ENCODE measurements at places on chromosomes 2 and 18.

DNA sequence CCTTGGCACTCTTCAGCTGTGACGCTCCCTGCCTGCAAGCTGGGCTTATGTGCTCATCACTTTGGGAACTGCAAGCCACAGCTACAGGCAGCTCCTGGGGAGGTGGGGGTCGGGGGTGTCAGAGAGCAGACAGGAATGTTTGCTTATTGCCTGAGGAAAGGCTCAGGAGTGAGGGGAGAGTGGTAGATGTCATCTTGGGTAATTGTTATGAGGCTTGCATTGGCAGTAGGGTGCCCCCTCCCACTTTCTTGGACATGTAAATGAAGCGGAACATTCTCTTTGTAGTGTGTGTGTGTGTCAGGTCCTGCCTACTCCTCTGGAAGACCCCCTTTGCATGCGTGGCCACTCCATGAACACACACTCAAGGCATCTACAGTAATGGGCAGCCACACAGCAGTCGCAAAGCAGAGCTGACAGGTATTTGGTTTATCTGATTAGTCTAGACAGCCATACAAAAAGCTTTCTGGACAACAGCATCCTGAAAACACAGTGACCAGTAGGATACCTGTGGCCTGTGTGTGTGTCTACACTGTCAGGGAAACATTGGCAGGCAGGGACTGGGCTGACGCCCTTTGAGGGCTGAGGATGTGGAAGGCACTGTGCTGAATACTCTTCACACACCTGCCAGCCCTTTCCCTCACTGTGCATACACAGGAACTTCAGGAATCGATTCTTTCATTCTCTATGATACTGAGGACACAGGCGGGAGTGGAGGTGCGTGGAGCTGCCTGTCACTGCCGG lies 17.1 kb upstream of the MC2R start:
- H3K4me1 ChIP-seq, result no peaks in the 10 kb centered on the region
- no peak overlapping the region for H3K27ac ChIP-seq
- no peak for DNase-seq
- no peaks in the 10 kb centered on the region for H3K36me3 ChIP-seq
- H3K4me3 ChIP-seq, result no peak overlapping the region

- H3K27me3 ChIP-seq, result no peaks in the 10 kb centered on the region
- peaks cover 7% of the 10 kb centered on the region for H3K4me1 ChIP-seq
These were observed 146.2 kb upstream of the OSR1 start for GRCh38 chr2:19504400-19505198.

DNA sequence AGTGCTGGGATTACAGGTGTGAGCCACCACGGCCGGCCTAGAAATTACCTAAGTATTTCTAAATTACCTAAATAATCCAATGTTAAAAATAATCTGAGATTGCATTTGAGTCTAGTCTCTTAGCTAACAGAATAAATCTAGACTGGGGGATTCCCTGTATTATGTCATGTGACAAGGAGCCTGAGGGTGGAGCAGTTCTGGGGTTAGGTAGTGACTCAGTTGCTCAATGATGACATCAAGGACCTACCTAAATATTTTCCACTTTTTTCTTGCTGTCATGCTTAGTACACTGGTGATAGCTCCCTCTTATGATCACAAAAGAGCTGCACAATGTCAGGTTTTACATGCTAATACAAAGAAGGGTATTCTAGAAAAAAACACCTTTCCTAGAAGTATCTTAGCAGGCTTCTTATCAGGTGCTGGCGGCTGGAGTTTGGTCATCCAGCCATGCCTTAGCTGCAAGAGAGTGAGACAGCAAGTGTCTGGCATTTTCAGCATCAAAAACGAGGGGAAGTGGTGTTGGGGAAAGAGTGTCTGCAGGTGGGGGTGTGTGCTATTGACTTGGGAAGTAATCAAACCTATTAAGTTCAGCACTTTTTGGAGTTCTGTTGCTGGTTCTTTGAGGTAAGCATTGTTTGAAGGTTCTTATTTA lies 17.5 kb upstream of the CEP192 start:
- H3K4me1 ChIP-seq, result no peaks in the 10 kb centered on the region
- H3K27ac ChIP-seq, result no peak overlapping the region
- no peaks in the 10 kb centered on the region for H3K27me3 ChIP-seq
- peaks cover 72% of the 10 kb centered on the region for H3K36me3 ChIP-seq
- H3K4me3 ChIP-seq, result no peak overlapping the region
- no peak for DNase-seq

DNA sequence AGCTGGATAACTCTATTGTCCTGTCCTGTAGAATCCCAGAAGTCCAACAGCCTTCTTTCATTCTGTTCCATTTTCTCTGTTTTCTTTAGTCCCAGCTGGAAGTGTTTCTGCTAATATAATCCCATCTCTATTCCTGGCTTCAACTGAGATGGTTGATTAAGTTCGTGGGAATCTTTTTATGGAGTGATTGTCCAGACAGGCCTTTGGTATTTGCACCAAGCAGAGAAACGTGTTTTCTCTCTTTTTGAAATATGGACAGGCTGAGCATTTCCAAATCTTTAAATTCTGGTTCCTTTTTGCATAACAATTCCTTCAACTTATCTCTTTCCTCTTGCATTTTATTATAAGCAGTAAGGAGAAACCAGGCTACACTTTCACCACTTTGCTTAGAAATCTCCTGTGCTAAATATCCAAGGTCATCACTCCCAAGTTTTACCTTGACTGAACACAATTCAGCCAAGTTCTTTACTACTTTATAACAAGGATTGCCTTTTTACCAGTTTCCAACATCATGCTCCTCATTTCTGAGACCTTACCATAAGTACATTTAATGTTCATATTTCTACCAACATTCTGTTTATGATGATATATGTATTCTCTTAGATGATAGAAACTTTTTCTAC lies 108.8 kb downstream of the ZFP36L2 start:
- H3K4me1 ChIP-seq, result peaks cover 5% of the 10 kb centered on the region
- no peak overlapping the region for H3K4me3 ChIP-seq
- no peaks in the 10 kb centered on the region for H3K27me3 ChIP-seq
- no peaks in the 10 kb centered on the region for H3K36me3 ChIP-seq

- H3K4me1 ChIP-seq, result peaks cover 5% of the 10 kb centered on the region
- no peaks in the 10 kb centered on the region for H3K27me3 ChIP-seq
- H3K27ac ChIP-seq, result no peak overlapping the region
- no peak for DNase-seq
These were observed 4.0 kb upstream of the HNMT start for GRCh38 chr2:137960223-137960622.

GRCh38 chr2:156589381-156590079 lies 153.4 kb downstream of the GPD2 start:
- peaks cover 15% of the 10 kb centered on the region for H3K4me1 ChIP-seq
- no peak for DNase-seq
- H3K27me3 ChIP-seq, result no peaks in the 10 kb centered on the region
- no peak overlapping the region for H3K4me3 ChIP-seq
- no peak overlapping the region for H3K27ac ChIP-seq

- H3K27ac ChIP-seq, result no peak overlapping the region
- H3K4me3 ChIP-seq, result no peak overlapping the region
- H3K4me1 ChIP-seq, result no peaks in the 10 kb centered on the region
- H3K36me3 ChIP-seq, result no peaks in the 10 kb centered on the region
- DNase-seq, result no peak
- H3K27me3 ChIP-seq, result peaks cover 26% of the 10 kb centered on the region
These were observed 10.6 kb downstream of the SPEG start for GRCh38 chr2:219445220-219445640.

GRCh38 chr2:215434447-215435279 lies 1.2 kb downstream of the FN1 start:
- no peak for DNase-seq
- peak overlapping the region; percentile 89 for H3K4me3 ChIP-seq
- peaks cover 9% of the 10 kb centered on the region for H3K4me1 ChIP-seq
- H3K27me3 ChIP-seq, result no peaks in the 10 kb centered on the region

DNA sequence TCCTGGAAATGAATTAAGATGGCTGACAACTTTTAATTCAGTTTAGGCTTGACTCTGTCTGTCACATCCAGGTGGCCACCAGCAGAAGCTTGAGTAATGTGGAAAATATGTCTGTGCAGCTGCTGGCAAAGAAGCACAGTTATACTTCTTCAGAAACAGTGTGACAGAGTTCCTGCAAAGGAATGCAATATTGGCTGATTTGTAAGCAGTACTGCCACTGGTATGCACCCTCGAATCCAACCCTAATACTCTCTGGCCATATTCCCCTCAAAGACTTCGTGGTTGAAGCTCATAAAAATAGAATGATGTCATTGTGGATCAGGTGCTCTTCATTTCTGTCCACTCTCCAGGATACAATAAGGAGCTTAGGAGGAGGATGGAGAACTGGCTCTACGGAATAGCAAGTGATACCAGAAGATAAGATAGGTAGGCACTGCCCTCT lies 86.2 kb downstream of the METTL8 start:
- H3K27ac ChIP-seq, result no peak overlapping the region
- peaks cover 6% of the 10 kb centered on the region for H3K4me1 ChIP-seq
- no peaks in the 10 kb centered on the region for H3K36me3 ChIP-seq

DNA sequence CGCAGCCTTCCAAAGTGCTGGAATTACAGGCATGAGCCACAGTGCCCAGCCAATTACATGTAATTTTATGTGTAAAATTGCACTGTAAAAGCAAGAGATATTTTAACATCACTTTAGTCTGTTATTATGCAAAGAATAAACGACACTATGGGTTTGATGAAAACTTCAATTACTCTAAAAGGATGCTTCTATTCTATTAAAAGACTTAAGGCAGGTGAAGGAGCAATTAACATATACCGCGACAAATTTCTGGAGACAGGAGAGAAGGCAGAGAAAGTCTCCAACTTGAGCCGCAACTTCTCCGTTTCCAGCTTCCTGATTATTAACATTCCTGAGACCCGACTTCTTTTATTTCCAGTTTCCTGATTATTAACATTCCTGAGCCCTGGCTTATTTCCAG lies 53.7 kb downstream of the FAM210A start:
- H3K36me3 ChIP-seq, result peaks cover 28% of the 10 kb centered on the region
- no peaks in the 10 kb centered on the region for H3K27me3 ChIP-seq

DNA sequence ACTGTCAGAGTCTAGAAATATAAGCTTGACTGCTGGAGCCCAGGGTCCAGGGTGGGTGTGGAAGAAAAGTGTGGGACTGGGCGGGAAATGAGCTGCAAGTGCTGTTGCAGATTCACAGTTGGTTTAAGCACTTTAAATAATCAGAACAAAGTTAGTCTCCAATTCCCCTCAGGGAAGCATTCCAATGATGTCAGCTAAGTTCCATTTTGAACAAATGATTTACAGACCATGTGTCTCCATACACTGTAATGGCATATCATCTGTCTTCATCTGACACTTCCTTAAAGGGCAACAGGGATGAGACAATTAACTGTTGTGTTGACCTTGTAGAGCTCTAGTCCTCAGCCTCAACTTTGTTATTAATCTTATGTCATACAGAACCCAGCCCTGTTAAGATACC lies 31.5 kb upstream of the REG3A start:
- no peak overlapping the region for H3K4me3 ChIP-seq
- H3K27ac ChIP-seq, result no peak overlapping the region
- H3K4me1 ChIP-seq, result peaks cover 4% of the 10 kb centered on the region
- no peak for DNase-seq
- peaks cover 97% of the 10 kb centered on the region for H3K27me3 ChIP-seq
- H3K36me3 ChIP-seq, result no peaks in the 10 kb centered on the region

GRCh38 chr18:74081966-74082741 lies 65.5 kb downstream of the FBXO15 start:
- no peaks in the 10 kb centered on the region for H3K36me3 ChIP-seq
- DNase-seq, result peak; percentile 92
- no peak overlapping the region for H3K4me3 ChIP-seq
- no peak overlapping the region for H3K27ac ChIP-seq
- H3K27me3 ChIP-seq, result no peaks in the 10 kb centered on the region

DNA sequence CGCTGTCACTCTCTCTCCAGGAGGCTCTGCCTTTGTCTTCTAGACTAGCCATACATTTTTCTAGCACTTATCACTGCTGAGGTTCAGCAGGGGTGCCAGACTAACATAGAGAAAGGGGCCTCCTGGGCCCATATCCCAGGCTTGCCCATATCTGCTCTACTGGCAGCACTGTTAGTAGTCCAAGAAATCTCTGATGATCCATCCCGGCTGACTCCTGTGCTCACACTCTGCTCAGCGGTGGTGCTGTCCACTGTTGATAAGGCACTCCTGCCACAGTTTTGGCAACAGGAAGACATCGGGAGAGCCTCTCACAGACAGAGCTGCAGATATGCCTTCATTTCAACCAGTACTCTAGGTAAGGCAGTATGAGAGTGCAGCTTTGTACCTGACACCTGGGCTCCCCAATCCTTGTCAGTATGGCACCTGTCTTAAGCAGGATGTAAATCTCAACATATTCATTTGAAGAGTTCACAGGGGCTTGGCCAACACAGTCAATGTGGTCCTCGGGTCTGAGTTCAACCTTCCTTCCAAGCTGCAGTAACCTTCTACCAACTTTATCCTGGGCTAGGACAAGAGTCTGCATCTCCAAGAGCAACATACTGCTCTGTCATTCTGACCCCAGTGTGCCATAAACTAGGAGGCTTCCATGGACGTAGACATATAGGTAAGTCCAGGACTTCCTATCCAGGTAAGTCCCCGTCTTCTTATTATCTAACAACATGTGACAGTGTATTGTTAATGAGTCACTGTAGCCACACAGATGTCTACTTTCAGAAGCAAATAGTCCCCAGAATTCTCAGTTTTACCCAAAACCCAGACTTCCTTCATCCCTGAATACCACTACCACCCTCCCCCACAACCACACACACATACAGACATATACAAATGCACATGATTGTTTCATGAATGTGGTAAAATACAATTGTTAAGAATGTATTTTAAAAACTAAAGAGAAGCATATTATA lies 16.2 kb downstream of the KLF7 start:
- DNase-seq, result peak; percentile 91
- H3K27me3 ChIP-seq, result no peaks in the 10 kb centered on the region
- peaks cover 63% of the 10 kb centered on the region for H3K36me3 ChIP-seq
- H3K4me3 ChIP-seq, result peak overlapping the region; percentile 71
- peaks cover 22% of the 10 kb centered on the region for H3K4me1 ChIP-seq

GRCh38 chr2:11809586-11810236 lies 63.3 kb downstream of the LPIN1 start:
- H3K36me3 ChIP-seq, result peaks cover 34% of the 10 kb centered on the region
- peak; percentile 30 for DNase-seq
- H3K27me3 ChIP-seq, result no peaks in the 10 kb centered on the region
- no peaks in the 10 kb centered on the region for H3K4me1 ChIP-seq

GRCh38 chr2:141038341-141038740 lies 1092.5 kb downstream of the LRP1B start:
- no peaks in the 10 kb centered on the region for H3K4me1 ChIP-seq
- H3K4me3 ChIP-seq, result no peak overlapping the region
- H3K27ac ChIP-seq, result no peak overlapping the region
- no peak for DNase-seq
- H3K36me3 ChIP-seq, result no peaks in the 10 kb centered on the region

GRCh38 chr18:2510416-2510815 lies 60.9 kb downstream of the METTL4 start:
- no peak for DNase-seq
- H3K27ac ChIP-seq, result no peak overlapping the region
- no peaks in the 10 kb centered on the region for H3K36me3 ChIP-seq
- no peaks in the 10 kb centered on the region for H3K4me1 ChIP-seq
- H3K4me3 ChIP-seq, result no peak overlapping the region

Measured in endodermal cell (in vitro differentiated cells).